ENCODE measurements at places on chromosomes 12 and 14. TPM values are rescaled to one million over a fixed set of nuclear protein-coding genes. Genes with fewer than 3 reads are reported as not detected.

The FITM1 gene
- polyA plus RNA-seq: 1.5 TPM

The PLEKHG7 gene
- polyA plus RNA-seq: 0.76 TPM

The TMEM63C gene
- polyA plus RNA-seq: 1.0 TPM

The TEAD4 gene
- 22.2 TPM for polyA plus RNA-seq

The AICDA gene
- 0.45 TPM for polyA plus RNA-seq

The IL26 gene
- polyA plus RNA-seq: not detected

The AGAP2 gene
- polyA plus RNA-seq: 1.8 TPM

The OAS2 gene
- polyA plus RNA-seq: 10.4 TPM

The KLRG1 gene
- polyA plus RNA-seq: 2.1 TPM

The CD163 gene
- 8.2 TPM for polyA plus RNA-seq

The MYF5 gene
- polyA plus RNA-seq: 0.14 TPM

The LTBR gene
- 68.4 TPM for polyA plus RNA-seq

The STXBP6 gene
- 9.0 TPM for polyA plus RNA-seq

The DCAF11 gene
- 83.6 TPM for polyA plus RNA-seq

The PLCZ1 gene
- polyA plus RNA-seq: 0.89 TPM

The FOXM1 gene
- 24.8 TPM for polyA plus RNA-seq

The TGFB3 gene
- polyA plus RNA-seq: 13.3 TPM

The C1R gene
- 63.4 TPM for polyA plus RNA-seq

Measured in left renal cortex interstitium (tissue), 4 donors.